ENCODE measurements at places on chromosomes 13 and 19. TPM values are rescaled to one million over a fixed set of nuclear protein-coding genes. Genes with fewer than 3 reads are reported as not detected.

DNA sequence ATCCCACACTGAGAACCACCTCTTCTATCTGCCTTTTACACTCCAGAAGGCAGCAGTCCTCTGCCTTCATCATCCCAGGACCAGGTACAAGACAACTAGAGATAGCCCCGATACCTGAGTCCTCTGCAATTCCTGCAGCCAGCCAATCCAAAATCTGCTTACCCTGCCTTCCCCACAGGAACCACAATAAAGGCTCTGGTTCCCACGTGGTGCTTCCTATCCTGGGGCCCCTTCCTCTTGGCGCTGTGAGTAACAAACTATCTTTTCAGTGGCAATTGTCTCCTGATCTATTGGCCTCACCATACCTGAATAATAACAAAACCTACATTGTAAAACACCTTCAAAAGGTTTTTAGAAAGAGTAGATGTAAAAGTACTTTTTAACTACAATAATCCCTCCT lies 63.1 kb downstream of the ZDHHC20 start:
- DNase-seq = no peak

DNA sequence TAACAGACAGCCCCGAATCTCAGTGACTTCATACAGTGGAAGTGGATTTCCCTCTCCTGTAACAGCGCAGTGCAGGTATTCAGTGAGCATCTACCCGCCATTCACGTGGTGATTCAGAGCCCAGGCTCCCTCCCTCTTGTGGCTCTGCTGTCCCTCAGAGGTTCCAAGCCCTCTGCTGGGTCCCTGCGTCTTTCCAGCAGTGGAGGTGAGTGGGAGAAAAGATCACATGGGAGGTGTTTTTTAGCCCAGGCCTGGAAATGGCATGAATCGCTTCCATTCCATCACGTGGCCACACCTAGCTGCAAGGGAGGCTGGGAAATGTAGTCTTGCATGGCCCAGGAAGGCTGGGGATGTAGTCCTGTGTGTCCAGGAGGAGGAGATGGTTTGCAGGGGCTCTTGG lies 61.4 kb downstream of the DPF1 start:
- DNase-seq = no peak

DNA sequence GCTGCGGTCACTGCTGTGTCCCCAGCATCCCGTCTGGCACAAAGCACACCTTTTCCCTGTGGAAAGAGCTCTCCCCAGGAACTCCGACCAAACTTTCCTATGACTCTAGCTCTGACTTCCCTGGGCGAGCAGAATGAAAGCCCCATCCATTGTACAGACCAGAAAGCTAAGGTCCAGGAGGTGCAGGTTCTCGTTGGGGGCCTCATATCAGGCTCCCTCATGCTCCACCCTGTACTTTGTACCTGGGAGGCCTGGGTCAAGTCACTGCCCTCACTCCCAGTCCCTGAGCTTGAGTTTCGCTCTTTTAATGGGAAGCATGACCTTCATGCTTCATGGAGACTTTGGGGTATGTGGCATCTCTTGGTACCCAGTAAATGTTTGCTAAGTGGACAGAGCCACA lies 18.4 kb downstream of the CYTH2 start:
- no peak for DNase-seq

The OR7D2 gene
- not detected for total RNA-seq

DNA sequence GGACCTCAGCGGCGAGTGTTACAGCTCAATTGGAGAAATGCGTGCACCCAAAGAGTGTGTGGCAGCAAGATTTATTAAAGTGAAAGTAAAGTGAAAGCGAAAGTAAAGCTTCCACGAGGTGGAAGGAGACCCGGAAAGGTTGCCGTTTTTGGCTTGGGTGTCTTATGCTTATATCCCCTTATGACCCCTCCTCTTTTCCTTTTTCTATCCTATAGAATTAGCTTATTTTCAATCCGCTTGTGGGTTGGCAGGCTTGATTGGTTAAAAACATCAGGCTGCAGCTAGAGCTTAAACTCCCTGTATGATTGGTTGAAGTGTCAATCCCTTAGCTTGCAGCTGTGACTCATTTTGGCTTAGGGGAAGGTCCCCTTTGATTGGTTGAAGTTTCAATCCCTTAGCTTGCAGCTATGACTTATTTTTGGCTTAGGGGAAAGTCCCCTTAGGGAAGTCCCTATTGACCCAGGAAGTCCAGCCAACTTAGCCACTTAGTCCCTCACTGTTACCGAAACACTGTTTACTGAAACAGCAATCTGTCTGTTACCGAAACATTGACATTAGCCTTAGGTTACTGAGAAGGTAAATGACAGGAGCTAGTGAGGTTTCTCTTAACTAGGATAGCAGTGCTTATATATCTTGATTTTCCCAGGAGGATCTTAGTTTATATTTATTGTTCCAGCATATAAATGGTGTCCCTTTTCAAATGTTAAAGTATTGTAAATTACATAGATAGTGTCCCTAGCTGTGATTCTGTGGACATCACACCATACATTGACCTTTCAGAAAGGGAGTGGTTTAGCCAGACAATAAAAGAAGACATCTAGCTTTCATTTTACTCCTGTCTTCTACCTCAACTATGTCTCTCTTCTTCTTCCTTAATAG lies 575.8 kb downstream of the DACH1 start:
- no peak for DNase-seq

DNA sequence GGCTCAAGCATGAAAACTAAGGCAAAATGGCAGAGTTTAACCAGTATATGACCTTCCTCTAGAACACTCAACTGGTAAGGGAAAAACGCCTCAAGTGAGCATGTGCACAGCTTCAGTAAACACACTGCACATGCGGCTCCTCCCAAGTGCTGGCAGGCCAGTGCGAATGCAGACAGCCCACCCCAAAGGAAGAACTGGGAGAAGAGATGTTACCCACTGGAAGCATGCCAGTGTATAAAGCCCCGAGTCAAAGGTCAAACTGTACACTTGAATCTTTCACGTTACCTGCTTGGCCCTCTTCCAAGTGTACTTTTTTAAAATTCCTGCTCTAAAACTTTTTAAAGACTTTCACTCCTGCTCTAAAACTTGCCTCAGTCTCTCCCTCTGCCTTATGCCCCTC lies 19.2 kb upstream of the RCBTB1 start:
- DNase-seq = no peak

GRCh38 chr13:19713186-19713965 lies 69.4 kb downstream of the PSPC1 start:
- peak; percentile 67 for DNase-seq

GRCh38 chr13:33493672-33494365 lies 208.3 kb upstream of the STARD13 start:
- no peak for DNase-seq

The WDR88 gene
- total RNA-seq = not detected

DNA sequence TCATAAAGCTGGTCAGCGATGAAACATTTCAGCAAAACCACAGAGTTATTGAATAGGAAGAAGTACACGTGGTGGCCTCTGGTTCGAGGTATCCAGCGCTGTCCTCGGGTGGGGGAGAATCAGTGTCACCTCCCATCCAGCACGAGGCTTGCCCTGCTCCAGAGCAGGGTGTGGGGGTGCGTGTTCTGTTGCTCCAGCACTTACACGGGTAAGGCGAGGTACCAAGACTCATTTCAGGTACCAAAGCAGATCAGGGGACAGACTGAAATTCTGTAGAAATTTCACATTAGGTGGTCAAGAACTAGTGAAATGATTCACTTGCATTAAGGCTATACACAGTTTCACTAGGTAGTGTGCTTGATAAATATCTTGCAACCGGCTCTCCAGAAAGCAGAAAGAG lies 164.2 kb upstream of the SOX1 start:
- no peak for DNase-seq

- DNase-seq = no peak
These were observed 84.5 kb downstream of the SPRY2 start for GRCh38 chr13:80256352-80256932.

GRCh38 chr19:28168557-28168956 lies 1044.4 kb downstream of the UQCRFS1 start:
- no peak for DNase-seq

DNA sequence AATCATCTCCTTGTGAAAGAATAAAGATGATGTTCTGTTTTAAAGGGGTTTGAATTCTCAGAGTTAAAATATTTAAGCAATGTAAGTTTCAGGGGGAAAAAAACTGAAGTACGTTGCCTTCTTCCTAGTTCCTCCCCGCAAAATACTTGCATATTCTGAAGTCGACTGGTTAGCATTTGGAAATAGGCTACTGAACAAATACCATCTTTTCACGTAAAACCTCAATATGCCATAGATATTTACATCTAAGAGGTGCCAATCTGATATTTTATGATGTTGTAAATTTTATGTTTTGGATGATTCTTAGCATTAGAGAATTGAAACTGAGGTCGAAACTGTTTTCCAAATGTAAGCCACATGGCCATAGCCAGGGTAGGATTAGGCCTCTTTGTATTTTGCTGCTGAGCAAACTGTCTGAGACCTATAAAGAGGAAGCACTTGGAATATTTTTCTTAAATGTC lies 138.3 kb downstream of the FLT1 start:
- DNase-seq = no peak

The UBA52 gene
- 1,305 TPM for total RNA-seq

The N4BP2L1 gene
- total RNA-seq = 0.43 TPM

- DNase-seq = no peak
These were observed 163.7 kb upstream of the KL start for GRCh38 chr13:32852526-32852925.

Measured in HFFc6 (cell line).